ENCODE measurements at places on chromosomes 3 and 15.

- no peak for DNase-seq
Measured at GRCh38 chr15:91886878-91887277, 33.4 kb downstream of the SLCO3A1 start.

GRCh38 chr15:71079208-71080044 lies 35.8 kb upstream of the THSD4 start:
- no peak for DNase-seq

DNA sequence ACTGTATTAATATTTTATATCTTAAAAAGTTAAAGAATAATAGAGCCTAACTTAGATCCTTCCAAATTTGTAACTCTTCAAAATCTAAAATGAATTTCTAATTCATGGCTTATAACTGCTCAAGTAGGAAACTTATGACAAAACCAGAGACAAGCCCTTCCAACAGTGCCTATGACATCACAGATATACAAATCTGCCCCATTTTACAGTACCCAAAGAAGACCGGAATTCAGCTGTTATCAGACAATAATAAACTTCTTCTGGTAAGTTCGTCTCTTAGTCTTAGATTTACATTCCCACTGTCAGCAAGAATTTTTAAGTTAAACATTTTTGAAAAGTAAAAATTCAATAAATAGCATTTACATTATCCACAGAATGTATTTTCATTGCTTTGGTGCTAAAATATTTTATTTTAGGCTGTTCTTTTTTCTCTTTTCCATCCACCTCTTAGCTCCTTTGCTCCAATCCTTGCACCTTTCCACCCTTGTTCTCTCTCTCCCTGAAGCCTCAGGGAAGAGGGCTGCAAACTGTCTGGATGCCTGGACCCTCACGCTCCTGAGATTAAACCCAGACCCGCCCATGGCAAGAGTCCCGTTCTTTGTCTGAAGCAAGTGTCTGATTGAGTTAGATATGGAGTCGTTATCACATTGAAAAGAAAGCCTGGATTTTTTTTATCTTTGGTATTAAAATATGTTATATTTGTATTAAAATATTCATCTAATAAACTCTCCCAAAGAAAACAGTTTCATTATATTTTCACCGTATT lies 312.7 kb downstream of the ZBTB20 start:
- DNase-seq: no peak

- DNase-seq: no peak
Measured at GRCh38 chr3:36960502-36960901, 15.6 kb upstream of the TRANK1 start.

GRCh38 chr15:50247819-50248655 lies 17.5 kb downstream of the HDC start:
- DNase-seq: no peak

DNA sequence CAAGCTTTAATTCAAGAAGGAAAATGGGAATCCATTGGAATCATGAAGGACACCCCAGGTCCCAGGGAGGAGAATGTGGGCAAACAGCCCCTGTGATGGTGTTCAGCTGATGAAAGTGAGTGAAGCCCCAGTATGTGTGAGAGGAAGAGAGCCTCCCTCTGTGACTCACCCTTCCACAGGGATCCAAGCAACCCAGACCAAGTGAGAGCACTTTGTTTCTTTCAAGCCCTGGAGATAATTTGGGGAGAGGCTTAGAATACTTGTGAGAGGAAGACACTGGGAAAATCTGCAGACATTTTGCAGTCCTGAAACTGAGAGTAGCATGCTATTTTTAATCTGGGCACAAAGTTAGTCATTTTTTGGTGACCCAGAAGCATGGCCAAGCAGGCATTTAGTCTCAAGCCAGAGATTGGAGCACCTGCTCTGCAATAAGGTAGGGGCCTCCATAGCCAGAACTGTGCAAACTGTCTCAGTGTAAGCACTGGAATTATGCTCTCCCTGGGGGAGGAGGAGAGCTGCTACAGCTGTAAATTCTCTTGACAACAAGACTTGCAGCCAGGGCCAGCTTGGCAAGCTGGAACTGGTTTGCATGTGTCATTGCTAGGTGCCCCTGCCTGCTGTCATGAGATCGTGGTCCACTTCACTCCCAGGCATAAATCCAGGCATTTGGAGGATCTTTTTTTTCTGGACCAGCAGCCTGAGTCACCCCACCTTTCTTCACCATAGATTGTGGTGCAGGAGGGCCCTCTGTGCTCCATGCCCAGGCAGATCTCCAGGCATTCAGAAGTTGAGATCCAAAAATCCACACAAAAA lies 537.8 kb upstream of the DPPA4 start:
- DNase-seq: no peak

DNA sequence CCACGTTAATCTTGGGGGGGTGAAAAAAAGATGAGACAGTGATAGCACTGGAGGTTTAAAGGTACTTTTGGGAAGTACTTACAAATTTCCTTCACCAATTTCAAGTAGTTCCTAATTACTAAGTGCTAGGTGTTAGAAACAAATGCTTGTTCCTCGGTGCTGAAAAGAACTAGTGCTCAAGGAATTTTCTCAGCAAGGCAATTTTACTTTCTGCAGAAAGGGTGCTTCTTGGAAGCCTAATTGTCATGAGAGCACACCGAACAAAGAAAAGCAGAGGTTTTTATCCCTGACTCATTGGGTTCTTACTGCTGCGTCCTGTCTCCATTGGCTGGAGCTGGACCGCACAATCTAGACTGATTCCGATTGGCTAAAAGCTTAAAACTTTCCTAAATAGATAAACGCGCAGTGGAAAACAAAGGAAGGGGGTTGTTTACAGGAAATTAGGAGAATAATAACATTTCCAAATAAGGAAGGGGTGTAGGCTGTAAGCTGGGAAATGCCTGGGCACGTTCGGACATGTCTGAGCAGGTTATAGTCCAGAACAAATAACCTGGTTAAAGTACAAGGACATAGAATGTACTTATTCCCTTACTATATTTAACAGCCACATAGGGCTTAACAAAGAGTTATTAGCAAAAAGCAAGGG lies 49.6 kb downstream of the CHD2 start:
- DNase-seq: no peak

DNA sequence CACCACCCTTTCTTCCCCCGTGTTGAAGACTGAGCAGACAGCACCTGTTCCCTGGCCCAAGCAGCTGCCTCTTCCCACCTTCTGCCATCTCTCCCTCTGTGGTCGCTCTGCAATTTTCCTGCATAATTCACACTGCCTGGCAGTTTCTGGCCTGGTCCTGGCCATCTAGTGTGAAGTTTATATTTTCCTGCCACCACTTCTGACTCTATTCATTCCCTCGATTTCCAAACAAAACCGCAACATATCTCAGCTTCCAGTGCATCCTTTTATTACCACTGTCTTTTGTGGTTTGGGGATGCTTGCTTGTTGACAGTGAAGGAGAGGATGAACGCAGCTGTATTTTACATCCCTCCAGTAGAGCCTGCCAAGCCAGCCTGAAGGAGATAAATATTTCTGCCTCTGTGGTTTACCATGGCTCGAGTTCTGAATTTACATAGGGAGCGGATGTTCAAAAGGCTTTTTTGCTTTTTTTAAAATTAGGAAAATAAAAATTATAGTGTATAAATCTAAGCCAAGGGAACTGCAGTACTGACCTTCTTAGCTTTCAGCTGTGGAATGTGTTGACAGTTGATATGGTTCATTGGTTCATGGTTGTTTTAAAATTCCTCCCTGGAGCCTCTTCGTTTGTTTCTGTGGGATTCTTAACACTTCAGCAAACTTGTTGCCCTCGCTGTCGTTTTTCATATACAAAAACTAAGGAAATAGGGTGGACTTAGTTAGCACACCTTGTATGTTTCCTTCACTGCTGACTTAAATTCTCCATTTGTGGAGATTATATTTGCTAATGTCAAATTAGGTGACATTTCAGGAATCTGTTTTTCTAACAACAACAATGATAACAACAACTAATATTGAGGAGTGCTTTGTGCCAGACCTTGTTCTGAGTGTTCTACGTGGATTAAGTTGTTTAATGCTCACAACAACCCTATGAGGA lies 250.5 kb downstream of the ADAMTSL3 start:
- no peak for DNase-seq

GRCh38 chr3:25648107-25648535 lies 16.6 kb downstream of the TOP2B start:
- DNase-seq: peak; percentile 70

DNA sequence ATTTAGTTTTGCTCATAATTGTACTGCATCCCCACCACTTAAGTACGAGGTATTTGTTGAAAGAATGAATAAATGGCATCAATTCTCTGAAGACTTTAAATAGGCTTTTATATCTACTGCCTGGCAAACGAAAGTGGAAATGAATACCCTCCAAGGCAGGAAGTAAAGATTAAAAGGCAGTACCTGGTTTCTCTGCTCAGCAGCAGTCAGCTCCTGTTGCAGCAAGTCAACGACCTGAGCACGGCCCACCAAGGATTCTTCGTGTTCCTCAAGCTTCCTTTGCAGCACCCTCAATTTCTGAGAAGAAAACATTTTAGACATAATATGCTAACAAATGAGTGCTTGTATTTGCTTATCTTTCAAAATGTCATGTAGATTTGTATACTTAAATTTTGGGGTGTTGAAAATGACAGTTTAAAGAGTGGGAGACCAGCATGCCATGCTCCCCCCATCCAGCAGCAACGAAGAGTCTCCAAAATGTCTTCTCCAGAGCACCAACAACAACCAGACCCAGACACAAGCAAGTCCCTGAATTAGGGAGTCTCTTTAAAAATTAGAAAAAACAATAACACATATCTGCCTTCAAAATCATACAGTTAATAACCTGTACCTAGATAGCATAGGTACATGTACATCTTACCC lies 31.2 kb downstream of the GOLGB1 start:
- DNase-seq: no peak

DNA sequence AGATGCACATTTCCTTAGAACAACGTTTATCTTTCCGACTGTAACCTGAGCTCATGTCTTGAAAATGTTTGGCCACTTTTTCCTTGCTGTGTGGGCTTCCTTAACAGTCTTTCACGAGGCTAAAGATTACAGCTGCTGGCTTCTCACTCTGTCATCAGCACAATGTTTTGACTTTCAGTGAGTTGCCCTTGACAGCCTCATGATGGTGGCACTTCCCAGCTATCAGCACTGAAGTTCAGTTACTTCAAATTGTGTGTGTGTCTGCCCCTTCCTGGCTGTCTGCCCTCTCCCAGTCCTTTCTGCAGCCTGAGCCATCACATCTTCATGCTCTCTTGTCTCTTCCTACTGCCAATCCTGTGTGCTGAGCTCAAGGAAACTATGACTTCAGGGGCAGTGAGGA lies 152.2 kb downstream of the NTRK3 start:
- no peak for DNase-seq

- DNase-seq: no peak
Measured at GRCh38 chr3:119294696-119295671, 801 bp downstream of the ARHGAP31 start.

- no peak for DNase-seq
Measured at GRCh38 chr3:65808407-65808806, 230.3 kb downstream of the MAGI1 start.

DNA sequence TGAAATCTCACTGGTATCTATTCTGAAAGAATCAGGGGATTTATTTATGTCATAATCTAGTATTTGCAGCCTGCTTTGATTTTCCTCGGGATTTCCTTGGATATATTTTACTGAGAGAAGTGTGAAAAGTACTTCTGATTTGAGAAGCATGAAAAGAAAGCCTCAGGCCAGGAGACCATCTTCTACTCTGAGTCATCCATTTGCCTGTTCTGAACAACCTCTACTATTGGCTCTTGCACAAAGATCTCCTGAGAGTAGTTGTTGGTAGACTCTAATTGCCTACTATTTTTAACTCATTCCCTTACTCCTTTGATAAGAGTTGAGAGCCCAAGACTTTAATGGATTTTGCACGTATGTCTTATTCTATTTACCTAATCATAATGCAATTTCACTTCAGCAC lies 318.9 kb downstream of the BCHE start:
- DNase-seq: no peak

DNA sequence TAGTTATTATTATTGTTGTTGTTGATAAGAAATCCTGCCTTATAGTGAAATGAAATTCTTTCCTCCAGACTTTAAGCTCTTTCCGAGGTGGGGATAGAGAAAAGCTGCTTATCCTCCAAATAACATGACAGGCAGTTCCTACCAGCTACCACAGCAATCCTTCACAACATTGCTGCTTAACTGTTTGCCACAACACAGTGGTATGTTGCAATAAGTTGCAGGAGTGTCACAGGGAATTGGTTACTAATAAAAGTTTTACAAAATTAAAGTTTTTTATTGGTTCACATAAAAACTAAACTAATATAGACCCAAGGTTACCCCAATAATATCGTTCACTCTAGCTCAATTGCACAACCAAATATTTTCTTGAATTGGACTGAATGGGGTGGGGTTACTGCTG lies 57.4 kb upstream of the ICE2 start:
- no peak for DNase-seq

DNA sequence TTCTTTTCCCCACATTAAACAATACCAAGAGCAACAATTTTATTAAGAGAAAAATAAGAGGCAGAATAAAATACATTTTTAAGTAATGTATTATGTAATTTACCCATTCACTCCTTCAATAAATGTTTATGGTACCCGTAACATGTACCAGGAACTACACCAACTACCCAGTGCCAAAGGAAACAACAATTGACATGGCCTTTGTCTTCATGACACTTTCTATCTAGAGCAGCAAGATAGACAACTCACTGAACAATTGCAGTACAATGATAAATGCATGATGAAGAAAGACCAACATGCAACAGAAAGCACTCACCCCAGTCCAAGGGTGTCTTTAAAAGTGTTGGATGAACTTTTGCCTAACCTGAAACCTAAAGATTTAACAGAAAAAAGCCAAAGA lies 493.8 kb downstream of the IGSF11 start:
- DNase-seq: no peak

DNA sequence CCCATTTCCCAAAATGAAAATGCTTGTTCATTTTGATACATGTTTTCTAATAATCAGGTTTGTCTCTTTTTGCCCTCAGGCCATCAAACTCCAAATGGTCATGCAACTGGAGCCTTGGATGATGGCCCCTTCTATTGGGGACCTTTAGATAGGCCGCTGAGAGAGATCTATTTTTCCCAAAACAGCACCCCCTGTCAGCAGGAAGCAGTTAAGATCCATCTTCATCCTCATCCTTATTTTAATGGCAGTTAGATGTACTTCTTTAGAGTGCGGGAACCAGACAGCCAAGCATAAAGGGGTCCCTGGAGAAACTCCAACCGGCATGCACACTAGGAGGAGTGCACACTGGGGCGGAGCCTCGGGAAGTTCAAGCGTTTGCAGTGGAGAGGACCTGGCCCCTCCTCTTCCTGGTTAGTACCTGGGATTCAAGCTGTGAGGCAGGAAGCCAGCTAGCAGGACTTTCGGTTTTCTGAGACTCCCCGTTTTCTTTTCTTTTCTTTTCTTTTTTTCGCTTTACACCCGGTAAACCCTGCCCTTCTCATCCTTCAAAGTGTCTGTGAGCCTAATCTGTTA lies 31.9 kb upstream of the STRIT1 start:
- DNase-seq: no peak

GRCh38 chr3:119898478-119899191 lies 116.7 kb downstream of the NR1I2 start:
- no peak for DNase-seq

Measured in NCI-H345 (cell line).